ENCODE measurements at places on chromosomes 5 and 9.

DNA sequence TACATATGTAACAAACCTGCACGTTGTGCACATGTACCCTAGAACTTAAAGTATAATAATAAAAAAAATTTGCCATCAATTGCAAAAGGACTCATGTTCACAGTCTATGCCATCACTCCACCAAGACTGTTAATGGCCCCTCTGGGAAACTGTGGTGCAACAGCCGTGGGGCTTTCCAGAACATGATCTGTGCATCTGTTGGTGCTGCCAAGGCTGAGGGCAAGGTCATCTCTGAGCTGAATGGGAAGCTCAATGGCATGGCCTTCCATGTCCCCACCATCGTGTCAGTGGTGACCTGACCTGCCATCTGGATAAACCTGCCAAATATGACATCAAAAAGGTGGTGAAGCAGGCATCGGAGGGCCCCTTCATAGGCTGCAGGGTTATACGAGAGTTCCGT, 33.4 kb upstream of the AGXT2 start:
- no peak for DNase-seq

DNA sequence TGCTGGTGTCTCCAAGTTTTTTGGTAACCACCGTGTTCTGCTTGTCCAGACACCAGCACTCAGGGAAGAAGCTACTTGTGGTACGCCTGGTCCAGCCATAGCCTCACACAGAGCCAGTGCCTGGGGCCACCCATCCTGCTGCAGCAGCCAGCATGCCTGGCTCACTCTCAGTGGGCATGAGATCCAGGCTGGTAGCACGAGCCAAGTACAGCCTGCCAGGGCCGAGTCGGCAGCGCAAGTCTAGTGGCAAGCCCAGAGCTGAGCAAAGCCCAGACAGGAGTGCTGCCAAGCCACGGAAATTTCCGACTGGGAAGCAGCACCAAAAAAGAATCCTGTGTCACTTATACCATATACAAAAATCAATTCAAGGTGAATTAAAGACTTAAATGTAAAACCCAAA, 36.3 kb upstream of the FBXL17 start:
- DNase-seq = no peak

- DNase-seq = no peak
Measured at GRCh38 chr5:59132131-59132530, 549.3 kb downstream of the RAB3C start.

DNA sequence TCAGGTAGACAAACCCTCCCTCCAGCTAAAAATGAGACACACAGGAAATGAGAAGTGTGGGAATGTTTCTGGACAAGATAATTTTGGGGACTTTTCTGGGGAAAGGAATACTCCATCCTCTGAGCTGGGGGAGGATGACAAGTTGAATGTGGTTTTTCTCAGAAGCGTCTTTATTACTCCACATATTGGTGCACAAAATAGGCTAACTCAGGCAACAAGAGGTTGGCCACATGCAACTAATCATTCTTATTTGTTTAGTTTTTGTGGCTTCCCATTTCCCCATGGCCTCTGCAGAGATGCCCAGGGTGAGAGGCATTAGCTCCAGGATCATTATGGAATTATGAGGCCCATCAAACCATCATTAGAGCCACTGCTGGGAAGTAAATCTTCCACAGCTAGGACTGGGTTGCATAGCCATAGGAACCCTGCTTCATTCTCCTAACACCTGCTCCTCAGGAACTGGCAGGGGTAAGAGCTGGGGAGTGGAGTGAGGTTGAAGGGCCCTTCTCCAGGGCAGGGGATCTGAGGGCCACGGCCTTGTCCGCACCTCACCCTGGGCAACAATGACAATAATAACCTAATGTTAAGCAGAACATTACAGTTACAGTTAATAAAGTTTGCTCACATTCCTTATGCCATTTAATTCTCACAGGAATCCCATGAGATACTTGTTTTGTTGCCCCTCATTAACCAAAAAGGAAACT, 9.3 kb upstream of the SIL1 start:
- no peak for DNase-seq

- DNase-seq = no peak
Measured at GRCh38 chr9:124278054-124278540, 20.3 kb downstream of the NEK6 start.

DNA sequence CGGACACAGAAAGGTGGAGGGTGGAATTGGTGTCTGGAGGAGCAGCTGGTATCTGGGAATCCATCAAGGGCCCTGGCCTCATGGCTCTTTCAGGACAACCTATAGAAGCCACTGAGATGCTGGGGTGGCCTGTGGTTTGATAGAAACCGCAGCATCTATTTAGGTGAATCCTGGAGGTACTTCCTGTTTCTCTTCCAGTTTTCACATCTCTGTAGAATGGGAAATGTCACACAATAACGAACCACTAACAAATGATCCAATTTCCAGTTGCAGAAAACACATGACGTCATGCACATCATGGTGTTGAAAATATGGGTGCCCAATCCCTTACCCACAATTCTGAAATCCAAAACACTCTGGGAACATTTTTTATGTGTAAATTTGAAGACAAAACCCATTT, 52.2 kb downstream of the ROPN1L start:
- no peak for DNase-seq

- DNase-seq = no peak
Measured at GRCh38 chr5:72474516-72474915, 32.7 kb downstream of the ZNF366 start.

- DNase-seq = no peak
Measured at GRCh38 chr5:146284016-146284415, 54.6 kb upstream of the POU4F3 start.

GRCh38 chr5:158209219-158209908, 350.4 kb upstream of the CLINT1 start:
- DNase-seq = no peak

DNA sequence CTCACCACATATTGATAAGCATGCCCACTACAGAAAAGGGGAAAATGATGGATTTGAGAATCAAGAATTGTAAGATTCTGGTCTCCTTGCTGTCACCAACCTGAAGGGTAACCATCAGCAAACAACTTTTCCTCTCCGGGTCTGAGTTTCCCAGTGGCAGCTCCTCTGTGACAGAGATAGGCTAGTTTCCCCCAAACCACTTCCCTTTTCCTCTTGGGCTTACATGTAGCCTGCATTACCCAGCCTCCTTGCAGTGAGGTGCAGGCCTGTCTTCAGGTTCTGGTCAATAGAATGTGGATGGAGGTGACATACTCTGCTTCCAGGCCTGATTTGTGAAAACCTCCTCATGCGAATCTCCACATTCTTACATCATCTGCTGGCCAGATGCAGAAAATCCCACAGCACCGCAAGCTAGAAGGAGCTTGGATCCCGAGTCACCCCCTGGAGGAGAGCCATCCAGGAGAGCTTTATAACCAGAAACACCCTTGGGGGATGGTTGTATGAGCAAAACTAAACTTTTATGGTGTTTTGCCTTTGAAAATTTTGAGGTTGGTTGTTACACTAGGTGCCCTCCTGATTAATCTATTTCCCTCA, 206.1 kb downstream of the RGS3 start:
- no peak for DNase-seq

All from stimulated activated CD8-positive, alpha-beta memory T cell treated with anti-CD3 and anti-CD28 coated beads, Interleukin-4, amount 100 ng/mL, for 24 hours (primary cell).